ENCODE measurements at places on chromosomes 12 and 14.

DNA sequence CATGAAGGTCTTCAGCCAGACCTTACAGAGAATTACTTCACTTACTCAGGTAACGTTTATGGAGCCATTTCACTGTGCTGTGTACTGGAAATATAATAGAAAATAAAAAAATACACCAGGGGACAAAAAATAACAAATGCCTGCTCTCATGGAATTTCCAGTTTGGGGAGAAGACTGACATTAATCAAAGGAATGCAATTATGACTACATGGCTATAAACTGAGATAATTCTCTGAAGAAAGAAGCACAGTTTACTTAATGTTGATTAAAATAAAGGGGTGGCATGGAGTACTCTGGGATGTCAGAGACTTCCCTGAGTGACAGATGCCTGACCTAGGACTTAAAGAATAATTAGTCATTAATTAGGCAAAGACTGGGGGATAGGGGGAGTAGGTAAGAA, 59.0 kb downstream of the DENND5B start:
- no peak for DNase-seq

DNA sequence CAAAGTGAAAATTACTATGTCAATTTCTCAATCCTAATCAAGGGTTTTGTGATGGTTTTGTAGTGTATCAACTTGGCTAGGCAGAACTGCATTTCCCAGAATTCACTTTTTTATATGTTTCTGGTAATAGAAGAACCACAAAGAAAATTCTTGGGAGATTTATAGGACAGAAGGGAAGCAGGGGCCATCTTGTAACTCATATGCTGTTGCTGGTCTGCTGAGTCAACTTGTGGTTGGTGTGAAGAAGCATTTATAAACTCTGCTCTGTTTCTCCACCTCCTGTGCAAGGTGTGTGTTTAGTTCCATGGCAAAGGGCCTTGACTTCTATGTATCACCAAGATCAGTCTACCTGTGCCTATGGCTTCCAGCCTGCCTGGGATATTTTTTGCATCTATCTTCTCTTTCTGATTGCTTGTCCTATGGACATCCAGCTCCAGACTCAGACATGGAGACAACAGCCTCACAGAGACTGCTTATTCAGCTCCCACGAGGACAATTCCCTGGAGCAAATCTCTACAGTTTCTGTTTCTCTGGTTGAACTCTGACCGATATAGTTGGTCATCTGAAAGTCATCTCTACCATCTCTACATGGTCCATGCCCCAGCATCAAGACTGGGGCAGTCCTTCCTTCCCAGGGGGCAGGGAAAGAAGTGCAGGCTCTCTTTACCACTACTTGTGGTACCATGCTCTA, 364.3 kb upstream of the DDHD1 start:
- DNase-seq = no peak

- DNase-seq = no peak
These were observed 34.1 kb downstream of the TMEM233 start for GRCh38 chr12:119627686-119628085.

- no peak for DNase-seq
These were observed 31.2 kb downstream of the TMEM132C start for GRCh38 chr12:128298091-128298748.

DNA sequence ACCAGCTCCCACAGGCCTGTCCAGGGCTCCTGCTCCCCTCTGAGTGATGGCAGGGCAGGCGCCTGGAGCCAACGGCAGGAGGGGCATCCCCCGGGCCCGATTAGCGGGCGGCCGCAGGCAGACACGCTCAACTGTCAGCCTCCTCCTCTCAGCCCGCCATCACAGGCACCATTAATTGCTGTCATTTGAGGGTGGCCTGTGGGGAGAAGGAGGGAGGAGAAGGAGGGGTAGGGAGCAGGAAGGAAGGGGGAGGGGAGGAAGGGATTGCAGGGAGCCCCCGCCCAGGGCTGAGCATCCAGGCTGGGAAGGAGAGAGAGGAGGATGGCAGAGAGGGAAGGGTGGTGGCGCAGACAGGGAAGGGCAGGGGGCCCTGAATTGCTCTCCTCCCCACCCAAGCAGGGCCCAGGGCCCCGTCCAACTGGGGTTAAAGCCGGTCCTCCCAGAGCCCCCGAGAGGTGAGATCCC, 36.1 kb downstream of the NCOR2 start:
- DNase-seq = no peak

GRCh38 chr12:104522985-104523722, 66.4 kb downstream of the CHST11 start:
- peak; percentile 71 for DNase-seq

- DNase-seq = no peak
These were observed 80.0 kb downstream of the DRAM1 start for GRCh38 chr12:101957252-101957959.

DNA sequence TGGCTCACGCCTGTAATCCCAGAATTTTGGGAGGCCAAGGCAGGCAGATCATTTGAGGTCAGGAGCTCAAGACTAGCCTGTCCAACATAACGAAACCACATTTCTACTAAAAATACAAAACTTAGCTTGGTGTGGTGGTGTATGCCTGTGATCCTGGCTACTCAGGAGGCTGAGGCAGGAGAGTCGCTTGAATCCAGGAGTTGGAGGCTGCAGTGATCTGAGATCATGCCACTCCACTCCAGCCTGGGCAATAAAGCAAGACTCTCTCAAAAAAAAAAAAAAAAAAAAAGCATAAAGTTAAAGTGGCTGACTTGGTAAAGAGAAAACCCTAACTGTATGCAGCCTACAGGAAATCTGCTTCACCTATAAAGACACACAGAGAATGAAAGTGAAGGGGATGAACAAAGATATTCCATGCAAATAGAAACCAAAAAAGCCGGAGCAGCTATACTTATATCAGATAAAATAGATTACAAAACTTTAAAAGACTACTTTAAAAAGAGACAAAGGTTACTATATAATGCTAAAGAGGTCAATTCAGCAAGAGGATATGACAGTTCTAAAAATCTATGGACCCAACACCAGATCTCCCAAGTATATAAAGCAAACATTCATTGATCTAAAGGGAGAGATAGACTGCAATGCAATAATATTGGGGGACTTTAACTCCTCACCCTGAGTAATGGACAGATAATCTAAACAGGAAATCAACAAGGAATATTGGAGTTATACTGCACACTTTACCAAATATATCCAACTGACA, 4.1 kb downstream of the CLEC2B start:
- no peak for DNase-seq

GRCh38 chr14:99186956-99187690, 84.9 kb downstream of the BCL11B start:
- DNase-seq = no peak

DNA sequence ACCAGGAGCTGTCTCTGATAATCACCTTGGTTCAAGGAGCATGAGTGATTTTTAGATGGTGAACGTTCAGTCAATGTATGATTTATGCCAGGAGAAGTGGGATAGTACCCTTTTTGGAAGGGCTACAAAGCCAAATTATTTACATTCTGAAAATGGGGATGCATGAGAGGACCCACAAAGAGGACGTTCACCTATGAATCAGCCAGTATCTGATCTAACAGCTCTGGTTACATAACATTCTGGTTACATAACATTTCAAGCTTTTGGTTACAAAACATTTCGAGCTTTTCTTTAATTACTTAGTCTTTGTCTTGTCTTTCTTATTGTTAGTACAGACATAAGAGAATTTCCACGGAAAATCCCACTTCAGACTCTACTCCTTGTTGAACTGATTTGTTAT, 68.8 kb downstream of the SLCO1A2 start:
- DNase-seq = peak; percentile 37

- DNase-seq = no peak
These were observed 2.1 kb downstream of the BICD1 start for GRCh38 chr12:32108787-32109186.

DNA sequence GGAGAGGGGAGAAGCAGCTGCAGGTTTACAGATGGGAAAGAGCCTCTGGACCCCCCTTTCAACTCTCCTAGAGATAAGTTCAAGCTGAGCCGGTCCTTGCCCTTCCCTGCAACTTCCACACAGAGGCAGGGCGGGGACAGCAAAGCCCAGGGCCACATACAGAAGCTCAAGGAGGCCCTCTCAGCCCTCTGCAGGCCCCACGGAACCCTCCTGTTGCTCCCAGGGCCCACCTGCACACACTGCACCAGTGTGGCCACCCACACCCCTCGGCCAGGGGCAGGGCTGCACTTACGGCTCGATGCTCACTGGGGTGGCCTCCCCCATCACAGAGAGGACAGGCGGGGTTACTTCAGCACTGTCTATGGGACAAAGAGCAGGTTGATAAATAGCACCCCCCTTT, 13.0 kb upstream of the PNMA1 start:
- no peak for DNase-seq

DNA sequence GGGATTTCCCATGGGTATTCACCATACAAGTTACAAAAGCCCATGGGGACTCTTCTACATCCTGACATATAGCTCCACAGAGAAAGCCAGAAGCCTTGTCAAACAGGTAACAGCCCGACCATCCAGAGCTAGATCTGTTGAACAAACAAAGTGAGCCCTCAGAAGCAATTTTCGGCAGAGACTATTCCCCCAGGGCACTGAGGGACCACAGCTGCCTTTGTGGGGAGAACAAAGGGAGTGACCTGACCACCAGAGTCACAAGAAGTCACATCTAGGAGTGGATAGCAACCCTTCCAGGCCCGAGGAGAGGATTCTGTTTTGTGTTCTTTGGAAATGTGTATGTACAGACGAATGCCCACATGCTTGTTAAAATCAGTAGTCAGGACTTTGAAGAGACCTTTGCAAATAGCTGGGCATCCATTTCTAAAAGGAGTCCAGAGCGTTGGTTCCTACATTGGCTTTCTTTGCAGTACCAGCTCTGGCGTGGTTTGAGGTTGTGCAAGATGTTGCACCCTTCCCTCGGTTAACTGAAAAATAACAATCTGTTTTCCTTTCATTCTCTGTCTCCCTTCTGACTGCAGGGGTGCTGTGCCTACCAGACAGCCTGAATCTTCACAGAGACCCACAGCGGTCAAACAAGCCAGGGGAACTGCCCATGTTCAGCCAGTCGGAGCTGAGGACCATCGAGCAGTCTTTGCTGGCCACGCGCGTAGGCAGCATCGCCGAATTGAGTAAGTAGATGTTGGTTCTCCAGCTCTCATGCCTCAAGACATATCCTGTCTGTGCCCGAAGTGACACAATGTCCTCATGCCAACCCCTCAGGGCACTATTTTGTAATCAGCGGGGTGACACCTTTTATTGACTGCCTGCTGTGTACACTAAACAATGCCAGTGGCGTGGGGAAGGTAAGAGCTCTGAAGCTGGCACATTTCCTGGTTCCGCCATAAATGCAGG, 165.4 kb upstream of the PWP1 start:
- no peak for DNase-seq

DNA sequence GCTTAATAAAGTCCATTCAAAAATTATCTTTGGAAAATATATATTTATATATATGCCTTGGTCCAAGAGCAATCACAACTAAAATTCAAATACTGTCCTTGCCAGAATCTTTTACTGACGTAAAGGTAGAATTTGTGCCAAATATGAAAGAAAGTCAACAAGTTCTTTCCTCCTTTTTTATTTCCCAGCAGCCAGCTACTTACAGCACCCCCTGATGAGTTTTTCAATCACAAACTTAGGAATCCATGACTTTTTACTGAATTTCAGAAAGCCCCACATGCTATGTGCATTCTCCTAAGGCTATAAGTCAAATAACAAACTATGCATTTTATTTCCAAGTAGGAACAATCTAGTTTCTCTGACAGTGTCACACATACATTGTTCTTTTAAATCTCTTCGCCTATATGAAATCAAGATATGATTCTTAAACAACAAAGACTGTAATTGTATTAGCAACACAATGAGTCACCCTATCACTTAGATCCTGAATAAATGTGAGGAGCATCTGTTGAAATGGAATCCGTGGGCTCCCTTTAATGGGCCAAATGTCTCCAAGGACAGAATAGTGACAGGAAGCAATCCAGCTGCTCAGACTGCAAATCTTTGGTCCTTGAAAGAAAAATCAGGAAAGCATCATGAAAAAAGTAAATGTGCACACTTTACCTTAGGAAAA, 271.4 kb downstream of the DUSP6 start:
- DNase-seq = no peak

GRCh38 chr14:77145975-77146740, 4.6 kb upstream of the ZDHHC22 start:
- DNase-seq = no peak

DNA sequence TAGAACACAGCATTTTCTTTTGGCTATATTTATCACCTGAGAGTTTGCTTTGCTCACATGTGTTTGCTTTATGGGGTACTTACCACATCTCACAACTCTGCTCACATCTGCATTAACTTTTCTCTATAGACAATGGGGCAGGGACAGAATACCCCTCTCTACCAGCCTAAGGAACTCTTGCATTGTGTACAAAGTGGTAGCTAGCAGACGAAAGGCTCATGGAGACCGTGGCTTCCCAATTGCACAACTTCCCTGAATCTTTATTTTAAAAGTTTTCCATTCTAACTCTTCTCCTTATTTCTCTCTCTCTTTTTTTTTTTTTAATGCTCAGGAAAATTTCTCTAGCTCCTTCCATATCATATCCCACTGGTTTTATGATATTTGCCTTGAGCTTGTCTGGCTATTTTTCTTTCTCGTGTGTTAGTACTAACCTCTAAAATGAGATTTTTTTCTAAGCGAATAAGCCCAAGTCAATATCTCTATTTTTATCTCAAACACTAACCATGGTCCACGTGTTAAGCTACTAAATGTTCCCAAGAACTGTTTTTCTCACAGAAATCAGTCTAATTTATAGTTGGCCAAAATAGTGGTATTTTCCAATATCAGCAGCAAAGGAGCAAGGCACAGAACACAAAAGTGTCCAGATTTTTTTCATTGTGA, 155.2 kb downstream of the STXBP6 start:
- no peak for DNase-seq

DNA sequence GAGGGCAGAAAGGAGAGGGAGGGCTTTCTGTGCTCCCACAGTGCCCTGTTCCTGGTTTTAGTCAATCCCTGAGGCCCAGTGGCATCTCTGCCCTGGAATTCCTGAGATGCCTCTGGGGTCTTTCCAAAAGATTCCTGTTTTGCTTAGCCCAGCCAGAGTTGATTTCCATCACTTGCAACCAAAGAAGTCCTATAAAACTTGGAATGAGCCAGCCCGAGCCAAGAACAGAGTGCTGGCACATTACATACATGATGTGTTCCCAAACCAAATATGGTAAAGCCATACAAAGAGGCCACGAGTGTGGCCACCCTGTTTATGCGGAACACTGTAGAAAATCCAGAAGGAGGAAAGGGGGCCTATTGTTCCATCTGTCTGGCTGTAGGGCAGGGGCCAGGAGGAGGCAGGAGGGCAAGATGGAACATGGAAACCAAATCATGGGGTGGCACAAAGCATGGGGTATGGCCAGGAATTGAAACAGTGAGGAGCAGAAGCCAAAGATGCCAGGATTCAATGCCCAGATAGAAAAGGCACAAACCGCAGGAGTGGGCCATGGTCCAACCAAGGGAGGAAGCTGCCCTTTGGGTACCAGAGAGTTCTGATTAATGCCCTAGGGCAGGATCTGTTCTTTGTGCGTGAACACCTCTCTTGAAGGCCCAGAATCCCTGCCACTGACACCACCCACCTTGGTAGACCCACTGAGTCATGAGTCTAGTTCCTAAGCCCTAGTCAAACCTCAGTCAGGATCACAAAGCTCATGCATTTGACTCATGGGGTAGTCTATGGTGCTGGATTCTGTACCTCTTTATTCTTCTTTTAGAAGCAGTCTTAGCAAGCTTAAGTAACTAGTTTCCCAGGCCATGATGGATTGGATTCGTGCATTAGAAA, 75.2 kb downstream of the LRRC74A start:
- DNase-seq = no peak

GRCh38 chr14:31307198-31307597, 99.6 kb upstream of the HECTD1 start:
- DNase-seq = no peak

GRCh38 chr14:31465111-31465510, 7.8 kb upstream of the DTD2 start:
- DNase-seq = no peak

GRCh38 chr12:2543801-2544200, 251.0 kb upstream of the FKBP4 start:
- DNase-seq = no peak

Measured in CD14-positive monocyte (primary cell).